ENCODE measurements at places on chromosomes 4 and X.
A peak's percentile ranks its signal among the peaks of the same experiment; 100 is the strongest.

DNA sequence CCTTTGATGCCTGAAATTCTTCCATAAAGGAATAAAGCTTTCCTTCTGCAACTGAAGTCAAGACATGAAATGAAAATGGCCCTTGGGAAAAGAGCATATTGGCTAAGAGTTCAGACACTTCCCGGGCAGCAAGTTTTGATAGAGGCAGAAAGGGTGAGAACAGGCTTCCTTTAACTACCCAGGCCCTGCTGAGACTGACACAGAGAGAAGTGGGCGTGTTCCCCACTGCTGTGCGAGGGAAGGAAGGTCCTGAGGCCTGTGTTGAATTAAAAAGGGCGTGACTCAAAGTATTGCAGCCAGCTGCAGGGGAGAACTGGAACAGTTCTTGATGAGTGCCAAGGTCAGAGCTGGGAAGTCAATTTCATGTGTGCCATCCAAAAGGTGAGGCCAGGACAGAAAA, 33.9 kb upstream of the ADGRG2 start:
- DNase-seq = no peak

DNA sequence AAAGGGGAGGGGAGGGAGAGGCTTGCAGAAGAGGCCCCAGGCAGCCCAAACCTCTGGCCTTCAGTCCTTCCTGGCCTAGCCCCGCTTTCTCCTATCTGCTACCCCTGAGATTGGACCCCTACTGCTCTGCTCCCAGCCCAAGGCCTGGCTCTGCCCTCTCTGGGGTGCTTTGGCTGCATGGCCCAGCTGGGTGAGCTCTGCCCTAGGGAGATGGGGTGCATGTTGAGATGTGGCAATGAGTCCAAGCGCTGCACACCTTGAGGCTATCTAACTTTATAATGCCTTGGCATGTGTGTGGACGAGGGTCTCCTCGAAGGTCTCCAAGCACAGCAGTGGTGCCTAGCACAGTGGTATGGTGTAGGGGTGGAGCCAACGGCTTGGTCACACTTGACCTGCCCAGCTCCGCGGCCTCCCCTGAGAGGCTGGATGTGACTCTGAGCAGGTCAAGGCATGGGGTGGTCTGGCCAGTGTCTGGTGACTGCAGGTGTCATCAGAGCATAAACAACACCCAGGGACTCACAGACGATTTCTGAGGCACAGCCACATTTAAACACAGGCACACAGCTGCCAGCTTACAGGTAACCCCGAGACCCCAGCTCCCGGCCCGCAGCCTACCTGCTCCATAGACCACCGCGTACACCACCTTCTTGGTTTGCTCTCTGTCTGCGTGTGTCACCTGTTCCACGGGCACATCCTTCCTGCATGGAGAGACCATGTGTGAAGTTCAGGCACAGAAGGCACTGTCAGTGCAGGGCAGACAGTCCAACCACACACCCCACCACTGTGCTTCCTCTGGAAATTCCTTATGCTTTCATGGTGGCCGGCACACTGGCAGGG, 36.3 kb downstream of the NAT8L start:
- DNase-seq = no peak

DNA sequence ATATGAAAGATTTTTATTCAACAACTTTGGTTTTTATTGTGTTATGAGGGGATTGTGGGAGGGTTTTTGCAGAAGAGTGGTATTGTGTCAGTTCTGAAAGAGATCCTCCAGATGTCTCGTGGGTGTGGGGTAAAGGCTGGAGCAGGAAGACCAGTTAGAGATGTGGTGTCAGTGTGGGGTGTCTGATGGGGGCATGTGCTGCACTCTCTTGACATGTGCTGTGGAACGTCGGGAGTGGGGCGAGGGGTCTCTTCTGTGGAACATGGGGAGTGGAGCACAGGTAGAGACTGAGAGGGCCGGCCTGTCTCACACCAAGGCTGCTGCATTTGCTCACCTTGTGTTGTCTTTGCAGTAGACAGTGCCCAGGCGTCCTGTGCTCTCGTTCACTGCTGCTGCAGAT, 37.6 kb downstream of the FAM193A start:
- no peak for DNase-seq

DNA sequence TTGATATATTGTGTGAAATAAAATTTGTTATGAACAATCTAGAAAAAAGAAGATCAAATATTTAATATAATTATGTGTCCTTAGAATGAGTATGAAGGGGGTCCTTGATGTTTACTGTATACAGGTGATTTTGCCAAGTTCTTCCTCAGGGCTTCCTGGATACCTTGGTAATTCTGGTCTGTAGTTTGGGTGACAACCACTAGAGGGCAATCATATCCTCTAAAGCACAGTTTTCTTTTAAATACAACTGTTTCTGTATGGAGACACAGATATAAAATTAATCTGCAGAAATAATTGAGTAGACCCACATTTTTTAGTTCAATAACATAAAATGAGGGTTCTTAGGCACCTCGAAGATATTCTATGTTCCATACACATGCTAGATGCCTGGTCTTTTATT, 157.7 kb downstream of the SPANXN1 start:
- peak; percentile 45 for DNase-seq

DNA sequence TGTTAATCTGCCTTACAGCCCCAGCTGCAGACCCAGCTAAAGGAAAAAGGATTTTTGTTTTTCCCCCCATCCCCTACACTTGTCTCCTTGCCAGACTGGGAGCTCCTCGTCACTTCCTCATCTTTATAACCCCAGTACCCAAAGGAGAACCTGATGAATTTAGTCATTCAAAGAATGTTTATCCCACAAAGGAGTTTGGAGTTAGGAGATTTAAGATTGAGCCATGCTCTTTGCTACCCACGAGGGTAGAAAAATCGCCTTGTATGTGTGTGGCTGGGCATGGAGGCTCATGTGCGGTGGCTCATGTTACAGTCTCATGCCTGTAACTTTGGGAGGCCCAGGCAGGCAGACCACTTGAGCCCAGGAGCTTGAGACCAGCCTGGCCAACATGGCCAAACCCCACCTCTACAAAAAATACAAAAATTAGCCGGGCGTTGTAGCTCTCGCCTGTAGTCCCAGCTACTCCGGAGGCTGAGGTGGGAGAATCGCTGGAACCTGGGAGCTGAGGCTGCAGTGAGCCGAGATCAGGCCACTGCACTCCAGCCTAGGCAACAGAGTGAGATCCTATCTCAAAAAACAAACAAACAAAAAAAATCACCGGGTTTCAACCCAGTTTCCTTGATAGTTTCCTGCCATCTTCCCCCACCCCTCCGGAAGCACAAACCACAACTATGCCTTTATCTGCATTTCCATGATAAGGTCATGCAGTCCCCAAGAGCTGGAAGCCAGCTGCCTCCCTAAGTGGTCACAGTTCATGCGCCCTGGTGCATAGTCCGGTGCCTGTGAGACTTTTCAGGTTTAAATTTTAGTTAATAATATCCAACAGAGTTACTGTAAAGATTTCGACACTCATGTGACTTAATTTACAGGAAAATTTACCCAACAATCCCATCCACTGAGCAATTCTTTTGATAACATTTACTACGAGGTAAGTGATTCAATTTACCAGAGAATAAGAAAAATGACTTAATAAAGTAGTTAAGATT, 1.5 kb downstream of the CFAP97 start:
- DNase-seq = peak; percentile 24

- DNase-seq = peak; percentile 64
These were observed 9.6 kb upstream of the MTMR1 start for GRCh38 chrX:150683536-150684146.

- DNase-seq = no peak
These were observed 57.3 kb downstream of the AGA start for GRCh38 chr4:177384856-177385397.

GRCh38 chrX:47683829-47684205, 24.8 kb upstream of the UXT start:
- no peak for DNase-seq

DNA sequence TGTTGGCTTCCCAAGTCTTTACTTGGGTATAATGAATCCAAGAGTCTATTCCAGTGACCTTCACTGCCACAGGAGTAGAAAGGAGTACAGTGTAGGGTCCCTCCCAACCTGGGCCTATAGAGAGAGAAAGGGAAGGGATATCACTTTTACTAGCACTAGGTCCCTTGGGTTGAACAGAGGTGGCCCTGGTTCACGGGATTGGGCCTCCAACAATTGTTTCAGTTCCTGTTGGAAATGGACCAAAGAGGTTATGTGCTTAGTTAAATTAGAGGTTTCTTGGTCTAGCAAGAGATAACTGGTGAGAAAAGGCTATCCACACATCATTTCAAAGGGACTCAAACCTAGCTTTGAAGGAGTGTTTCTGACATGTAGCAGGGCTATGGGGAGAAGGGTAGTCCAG, 57.1 kb upstream of the MED14 start:
- no peak for DNase-seq

DNA sequence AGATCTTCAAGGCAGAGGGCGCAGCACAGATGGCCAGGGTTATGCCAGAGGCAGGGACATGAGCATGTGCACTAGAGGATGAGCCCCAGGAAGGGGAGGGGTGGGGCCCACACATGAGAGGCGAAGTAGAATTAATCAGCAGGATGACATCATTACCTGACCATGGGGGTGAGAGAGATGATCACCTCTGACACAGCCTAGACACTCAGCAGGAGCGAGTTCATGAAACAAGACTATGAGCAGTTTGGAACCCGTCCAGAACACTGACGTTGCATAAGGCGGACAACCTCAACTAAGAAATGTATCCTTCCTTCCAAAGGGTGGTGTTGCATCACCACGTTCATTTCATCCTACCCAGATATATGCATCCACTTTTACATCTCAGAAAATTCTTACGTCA, 446.7 kb upstream of the TENM3 start:
- DNase-seq = no peak

Measured in activated CD4-positive, alpha-beta T cell treated with anti-CD3 and anti-CD28 coated beads, Interleukin-2, amount 50 U/mL, for 16 hours (primary cell).